ENCODE measurements at places on chromosomes 7 and 10.

- peak; percentile 99 for DNase-seq
Measured at GRCh38 chr10:4825868-4826791, at the start of gene AKR1E2. Gene AKR1E2 (plus strand): TSS chr10:4826207. CDS start chr10:4826325, 118 bp downstream.

GRCh38 chr10:73076360-73077183, 20.1 kb downstream of the P4HA1 start:
- DNase-seq = peak; percentile 66

GRCh38 chr10:2401459-2401858, 664.1 kb upstream of the ADARB2 start:
- no peak for DNase-seq

GRCh38 chr7:41885748-41886147, 182.9 kb upstream of the INHBA start:
- no peak for DNase-seq

- DNase-seq = no peak
Measured at GRCh38 chr7:51949726-51950644, 633.4 kb upstream of the COBL start.

- DNase-seq = no peak
Measured at GRCh38 chr7:130372402-130373165, 7.7 kb upstream of the CPA1 start.

- peak; percentile 25 for DNase-seq
Measured at GRCh38 chr7:94908323-94909178, 1.2 kb downstream of the PPP1R9A start.

GRCh38 chr7:72015136-72015535, 397.0 kb downstream of the CALN1 start:
- DNase-seq = no peak

DNA sequence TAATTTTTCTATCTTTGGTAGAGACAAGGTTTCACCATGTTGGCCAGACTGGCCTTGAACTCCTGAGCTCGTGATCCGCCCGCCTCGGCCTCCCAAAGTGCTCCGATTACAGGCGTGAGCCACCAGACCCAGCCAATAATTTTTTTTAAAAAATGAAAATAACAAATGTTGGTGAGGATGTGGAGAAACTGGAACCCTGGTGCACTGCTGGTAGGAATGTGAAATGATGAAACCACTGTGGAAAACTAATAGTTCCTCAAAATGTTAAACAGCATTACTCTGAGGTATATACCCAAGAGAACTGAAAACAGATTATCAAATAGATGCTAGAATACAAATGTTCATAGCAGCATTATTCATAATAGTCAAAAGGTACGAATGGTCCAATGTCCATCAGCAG, 23.0 kb upstream of the YWHAG start:
- no peak for DNase-seq

DNA sequence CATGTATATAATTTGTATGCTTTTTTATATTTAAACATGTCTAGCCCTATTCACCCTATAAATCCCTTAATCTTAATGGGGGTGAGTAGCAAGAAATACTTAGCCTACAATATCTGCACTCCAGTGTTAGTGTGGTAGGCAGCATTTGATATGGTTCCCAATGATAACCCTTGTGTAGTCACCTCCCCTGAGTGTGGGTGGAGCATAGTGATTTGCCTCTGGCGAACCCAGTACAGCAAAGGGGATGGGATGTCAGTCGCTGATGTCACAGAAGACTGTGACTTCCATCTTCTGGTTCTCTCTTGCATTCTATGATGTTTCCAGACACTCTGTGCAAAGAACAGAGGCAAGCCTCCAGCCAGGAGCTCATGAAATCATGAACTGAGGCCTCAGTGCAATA, 211.2 kb downstream of the CRPPA start:
- no peak for DNase-seq

- no peak for DNase-seq
Measured at GRCh38 chr7:119630406-119630969, 642.5 kb upstream of the KCND2 start.

- no peak for DNase-seq
Measured at GRCh38 chr10:13922586-13922985, 335.8 kb downstream of the PRPF18 start.

- no peak for DNase-seq
Measured at GRCh38 chr7:159147687-159148086, 3.0 kb upstream of the VIPR2 start.

DNA sequence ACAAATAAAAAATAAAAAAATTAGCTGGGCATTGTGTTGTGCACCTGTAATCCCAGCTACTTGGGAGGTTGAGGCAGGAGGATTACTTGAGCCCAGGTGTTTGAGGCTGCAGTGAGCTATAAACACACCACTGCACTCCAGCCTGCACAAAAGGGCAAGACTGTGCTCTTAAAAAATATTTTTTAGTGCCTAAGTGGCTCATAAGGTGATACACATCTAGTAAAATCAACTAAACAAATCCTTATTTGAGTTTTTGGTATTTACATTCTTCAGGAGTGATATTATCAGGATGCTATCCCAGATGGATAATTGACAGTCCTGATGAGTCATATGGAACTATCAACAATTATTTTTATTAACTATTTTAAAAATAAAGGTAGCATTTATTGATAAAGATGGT, 93.9 kb downstream of the EXOC6 start:
- DNase-seq = no peak

GRCh38 chr7:1647961-1648672, 22.0 kb upstream of the ELFN1 start:
- no peak for DNase-seq

DNA sequence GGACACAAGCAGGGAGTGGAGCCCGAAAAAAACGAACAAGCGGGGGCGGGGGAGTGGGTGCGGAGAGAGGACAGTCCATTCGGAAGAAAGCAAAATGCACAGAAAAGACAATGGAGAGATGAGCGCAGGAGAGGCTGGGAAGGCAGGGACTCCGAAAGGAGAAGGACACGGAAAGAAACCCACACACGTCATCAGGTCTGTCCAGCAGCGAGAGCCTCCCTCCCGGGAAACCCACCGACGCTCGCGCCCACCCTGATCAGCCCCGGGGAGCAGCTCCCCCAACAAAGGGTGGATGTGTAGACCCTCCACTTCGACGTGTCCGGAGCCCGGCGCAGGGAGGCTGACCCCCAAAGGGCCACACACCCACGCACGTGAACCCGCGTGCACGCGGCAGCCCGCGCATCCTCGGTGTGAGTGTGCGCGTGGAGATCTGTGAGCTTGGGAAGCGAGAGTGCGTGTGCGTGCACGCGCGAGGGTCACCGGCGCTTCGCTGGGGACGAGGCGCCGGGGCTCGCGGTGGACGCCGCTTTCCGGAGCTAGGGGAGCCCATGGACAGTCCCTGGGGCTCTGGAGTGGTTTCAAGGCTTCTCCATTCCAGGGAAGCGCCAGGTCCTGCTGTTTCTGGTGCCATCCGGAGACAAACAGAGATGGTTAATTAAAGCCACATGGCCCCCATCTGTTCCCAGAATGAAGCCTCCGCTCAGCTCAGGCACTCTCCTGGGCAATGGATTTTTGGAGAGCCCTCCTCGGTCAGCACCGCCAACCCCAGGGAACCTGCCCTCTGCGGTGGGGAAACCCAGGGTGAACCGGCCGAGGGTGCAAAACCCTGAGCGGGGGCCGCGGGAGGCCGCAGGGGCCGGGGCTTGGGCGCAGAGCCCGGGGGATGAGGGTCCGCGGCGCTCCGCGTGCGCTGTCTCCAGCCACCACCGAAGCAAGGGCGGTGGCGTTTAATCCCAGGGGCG, 916 bp downstream of the LAMB1 start:
- DNase-seq = peak; percentile 37

DNA sequence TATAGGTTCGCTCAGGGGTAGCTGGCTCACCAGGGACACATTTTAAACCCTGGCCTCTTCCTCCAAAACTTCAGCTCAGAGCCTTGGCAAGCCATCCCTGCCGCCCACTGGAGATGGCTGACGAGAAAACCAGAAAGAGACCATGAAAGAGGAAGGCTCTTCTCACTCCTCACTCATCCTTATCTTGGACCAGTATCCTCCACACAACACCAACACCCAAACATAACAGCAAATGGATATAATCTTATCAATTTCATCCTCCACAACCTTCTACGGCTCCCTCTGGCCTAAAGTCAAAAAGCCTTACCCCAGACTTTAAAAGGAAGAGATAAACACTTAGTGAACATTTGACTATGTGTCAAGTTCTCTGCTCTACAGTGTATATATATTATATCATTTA, 26.9 kb downstream of the DLG5 start:
- no peak for DNase-seq

DNA sequence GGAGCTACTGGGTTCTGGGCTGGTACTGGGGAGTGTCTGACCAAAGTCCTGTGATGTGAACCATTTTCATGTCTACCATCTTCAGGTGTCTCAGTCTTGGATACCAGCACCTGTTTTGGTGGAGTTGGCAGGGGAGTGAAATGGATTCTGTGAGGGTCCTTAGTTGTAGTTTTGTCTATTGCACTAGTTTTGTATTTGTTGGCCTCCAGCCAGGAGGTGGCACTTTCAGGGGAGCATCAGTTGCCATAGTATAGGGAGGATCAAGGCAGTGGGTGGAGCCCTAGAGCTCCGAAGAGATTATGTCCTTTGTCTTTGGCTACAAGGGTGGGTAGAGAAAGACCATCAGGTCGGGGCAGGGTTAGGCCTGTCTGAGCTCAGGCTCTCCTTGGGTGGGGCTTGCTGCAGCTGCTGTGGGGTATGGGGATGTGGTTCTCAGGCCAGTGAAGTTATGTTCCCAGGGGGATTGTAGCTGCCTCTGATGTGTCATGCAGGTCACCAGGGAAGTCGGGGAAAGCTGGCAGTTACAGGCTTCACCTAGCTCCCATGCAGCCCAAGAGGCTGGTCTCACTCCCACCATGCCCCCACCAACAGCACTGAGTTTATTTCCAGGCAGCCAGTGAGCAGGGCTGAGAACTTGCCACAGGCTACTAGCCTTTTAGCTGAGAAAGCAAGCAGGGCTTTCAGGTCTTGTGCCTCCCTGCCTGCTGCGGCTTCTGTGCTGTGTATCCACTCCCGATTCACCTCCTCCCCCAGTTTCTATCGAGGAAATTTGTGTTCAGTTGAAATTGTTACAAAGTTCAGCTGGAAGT, 153.1 kb downstream of the ZNF365 start:
- DNase-seq = no peak

DNA sequence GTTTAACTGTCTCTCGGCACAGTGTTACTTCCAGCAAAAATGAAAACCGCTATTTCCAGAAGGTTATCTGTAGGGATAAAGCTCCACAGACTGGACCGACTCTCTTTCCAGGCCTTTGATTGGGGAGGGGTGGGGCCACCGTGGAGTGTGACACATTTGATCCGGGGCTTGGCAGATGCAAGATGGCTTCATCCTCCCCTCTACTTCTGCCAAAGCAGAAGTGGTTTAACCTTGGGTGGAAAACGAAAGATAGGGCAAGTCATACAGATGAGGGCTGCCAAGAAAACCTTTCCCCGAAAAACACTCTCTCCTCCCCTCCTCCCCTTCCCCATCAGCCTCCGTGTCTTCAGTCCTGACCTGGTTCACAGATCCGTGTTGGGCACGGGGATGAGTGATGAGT, 139.7 kb upstream of the SH2B2 start:
- DNase-seq = no peak

DNA sequence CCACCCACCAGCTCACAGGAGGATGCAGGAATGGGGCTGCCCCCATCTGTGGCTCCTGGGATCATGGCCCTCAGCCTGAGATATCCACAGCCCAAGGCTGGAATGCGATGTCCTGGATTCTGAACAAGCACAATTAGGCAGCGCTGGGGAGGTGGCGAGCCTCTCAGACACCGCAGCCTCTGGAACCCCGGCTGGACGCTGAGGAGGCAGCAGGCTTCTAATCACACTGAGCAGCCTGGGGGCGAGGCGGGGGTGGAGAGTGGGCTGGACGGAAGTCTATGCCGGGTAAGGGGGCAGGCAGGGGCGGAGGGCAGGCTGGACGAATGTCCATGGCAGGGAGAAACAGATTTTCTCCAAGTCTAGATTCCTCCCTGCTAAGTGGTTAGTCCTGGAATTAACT, 56.4 kb downstream of the DPYSL4 start:
- DNase-seq = no peak

GRCh38 chr7:70710651-70711050, 421.3 kb upstream of the GALNT17 start:
- DNase-seq = no peak

- DNase-seq = no peak
Measured at GRCh38 chr7:7989133-7989532, 20.5 kb downstream of the GLCCI1 start.

DNA sequence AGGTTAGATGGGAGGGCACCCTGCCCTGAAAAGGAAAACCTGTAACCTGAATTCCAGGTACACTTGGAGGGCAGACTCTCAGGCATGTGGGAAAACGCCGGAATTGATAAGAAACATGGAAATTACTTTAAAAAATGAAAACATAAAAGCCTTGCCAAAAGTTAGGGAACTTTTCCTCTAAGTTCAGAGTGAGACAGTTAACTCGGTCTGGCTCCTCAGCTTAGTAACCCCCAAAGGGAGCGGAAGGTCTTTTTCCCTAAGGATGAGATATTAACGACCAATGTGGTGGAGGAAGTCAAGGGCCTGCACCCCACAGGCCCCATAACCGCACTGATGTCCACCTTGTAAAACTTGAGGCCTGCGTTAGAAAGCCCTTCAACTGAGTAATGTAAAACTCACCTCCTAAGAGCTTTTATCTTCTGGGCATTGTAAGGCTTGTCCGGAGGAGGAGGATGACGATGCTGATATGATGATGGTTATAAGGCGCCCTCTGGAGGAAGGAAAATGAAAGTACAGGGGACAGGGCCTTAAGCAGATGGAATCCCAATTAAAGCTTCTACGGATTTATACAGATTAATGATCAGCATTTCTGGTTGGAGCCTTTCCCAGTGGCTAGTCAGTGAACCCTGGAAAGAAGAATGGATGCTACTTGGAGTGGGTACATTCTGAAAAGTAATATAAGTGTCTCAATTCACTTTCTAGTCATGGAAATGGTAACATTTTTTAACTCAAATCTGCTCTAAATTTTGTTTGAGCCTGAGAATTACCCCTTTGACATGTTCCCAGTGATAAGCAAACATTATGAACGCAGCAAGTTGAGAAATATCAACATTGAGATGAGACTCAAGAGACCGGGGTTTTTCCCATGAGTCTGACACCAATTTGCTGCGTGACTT, 694 bp downstream of the COL1A2 start:
- DNase-seq = peak; percentile 83

DNA sequence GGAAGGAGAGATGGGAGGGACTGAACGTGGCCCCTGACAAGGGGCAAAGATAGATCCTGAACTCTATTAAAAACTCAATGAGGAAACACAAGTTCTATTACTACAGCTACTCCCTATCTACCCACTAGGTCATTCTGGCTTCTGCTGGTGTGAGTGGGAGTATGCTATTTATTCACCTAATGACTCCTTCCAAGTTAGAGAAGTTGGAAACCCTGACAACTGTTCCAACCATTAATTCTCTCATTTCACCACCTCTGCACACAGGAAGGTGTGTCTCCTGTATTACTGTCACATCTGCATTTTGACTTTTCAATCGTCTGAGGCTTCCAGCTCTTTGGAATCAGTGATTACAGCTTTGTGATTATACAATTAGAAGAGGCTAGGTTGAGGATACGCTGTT, 169.4 kb upstream of the ADO start:
- no peak for DNase-seq
